ENCODE measurements at places on chromosomes 3 and 15.
A peak's percentile ranks its signal among the peaks of the same experiment; 100 is the strongest.

DNA sequence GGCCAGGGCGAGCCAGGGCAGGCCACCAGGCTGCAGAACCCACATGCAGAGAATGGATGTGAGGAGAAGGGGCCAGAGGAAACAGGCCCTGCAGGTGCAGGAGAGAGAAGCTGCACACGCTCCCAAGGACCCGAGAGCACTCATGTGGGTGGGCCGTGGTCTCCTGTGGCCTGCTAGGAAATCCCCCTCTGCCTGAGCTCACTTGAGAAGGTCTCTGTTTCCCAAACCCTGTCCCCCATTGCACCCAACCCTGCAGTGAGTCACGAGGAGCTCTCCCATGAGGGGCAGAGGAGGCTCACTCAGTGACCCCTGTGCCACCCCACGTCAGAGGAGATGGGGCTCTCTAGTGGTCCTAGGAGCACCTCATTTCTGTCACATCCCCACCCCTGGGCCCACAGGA lies 111.1 kb downstream of the KLF13 start:
- no peak for DNase-seq

GRCh38 chr15:74826364-74826819 lies at the start of gene CPLX3:
CPLX3 (plus strand) TSS chr15:74826627; CDS start chr15:74826704, 77 bp downstream.
- no peak for DNase-seq

DNA sequence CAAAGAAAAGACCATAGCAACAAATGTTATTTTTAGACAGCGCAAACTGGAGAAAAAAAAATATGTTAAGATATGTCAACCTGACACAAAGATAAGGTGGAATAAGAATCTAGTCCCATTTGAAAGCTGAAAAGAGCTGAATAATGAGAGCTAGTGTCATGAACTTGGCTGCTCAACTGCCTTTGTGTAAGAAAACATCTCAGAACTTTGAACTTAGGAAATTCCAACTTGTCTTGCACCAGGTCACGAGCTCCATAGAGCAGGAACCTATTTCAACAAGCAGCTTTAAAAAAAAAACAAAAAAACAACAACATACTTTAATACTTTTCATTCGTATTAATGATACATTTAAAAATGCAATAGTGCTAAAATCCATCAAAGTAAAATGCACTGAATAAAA lies 79.5 kb downstream of the ZNF280D start:
- DNase-seq, result no peak

GRCh38 chr15:59839906-59840305 lies 150.8 kb upstream of the BNIP2 start:
- DNase-seq, result no peak

GRCh38 chr3:50885070-50885850 lies 210.5 kb downstream of the DOCK3 start:
- no peak for DNase-seq

DNA sequence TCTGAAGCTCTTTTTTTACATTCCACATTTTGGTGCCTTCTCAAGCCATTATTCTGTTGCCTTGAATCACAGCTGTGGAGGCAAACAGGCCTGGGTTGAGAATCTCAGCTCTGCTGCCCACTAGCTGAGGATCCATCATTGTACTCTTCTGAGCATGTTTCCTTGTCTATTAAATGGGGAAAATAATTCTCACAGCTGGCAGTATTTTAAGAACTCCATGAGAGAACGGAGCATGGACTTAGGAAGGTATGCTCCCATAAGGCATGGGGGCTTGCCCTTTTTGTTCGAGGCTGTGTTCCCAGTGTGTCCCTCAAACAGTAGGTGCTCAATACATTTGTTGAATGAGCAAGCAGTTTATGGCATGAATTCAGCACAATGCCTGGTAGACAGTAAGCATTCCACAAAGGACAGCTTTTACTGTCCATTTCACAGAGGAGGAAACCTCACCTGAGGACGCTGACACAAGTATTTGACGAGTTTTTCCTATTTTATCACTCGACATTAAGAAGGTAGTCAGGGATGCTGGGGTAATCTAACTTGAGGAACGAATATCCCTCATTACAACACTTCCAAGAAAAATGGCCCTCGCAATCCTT lies 2.1 kb upstream of the PTPRG start:
- DNase-seq, result peak; percentile 47

DNA sequence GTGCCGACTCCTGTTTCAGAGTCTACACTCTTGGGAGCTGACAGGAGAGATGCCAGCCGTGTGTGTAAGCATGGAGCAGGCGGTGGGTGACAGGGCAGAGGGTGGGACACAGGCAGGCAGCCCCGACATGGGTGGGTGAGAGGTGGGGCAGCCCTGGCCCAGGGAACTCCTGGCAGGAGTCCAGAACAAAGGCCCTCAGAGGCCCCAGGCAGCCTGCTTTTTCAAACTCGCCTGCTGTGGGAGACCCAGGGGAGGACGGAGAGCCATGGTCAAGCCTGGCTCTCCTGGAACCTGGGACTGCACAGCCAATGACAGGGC lies 29.3 kb upstream of the SLC41A3 start:
- DNase-seq, result no peak

DNA sequence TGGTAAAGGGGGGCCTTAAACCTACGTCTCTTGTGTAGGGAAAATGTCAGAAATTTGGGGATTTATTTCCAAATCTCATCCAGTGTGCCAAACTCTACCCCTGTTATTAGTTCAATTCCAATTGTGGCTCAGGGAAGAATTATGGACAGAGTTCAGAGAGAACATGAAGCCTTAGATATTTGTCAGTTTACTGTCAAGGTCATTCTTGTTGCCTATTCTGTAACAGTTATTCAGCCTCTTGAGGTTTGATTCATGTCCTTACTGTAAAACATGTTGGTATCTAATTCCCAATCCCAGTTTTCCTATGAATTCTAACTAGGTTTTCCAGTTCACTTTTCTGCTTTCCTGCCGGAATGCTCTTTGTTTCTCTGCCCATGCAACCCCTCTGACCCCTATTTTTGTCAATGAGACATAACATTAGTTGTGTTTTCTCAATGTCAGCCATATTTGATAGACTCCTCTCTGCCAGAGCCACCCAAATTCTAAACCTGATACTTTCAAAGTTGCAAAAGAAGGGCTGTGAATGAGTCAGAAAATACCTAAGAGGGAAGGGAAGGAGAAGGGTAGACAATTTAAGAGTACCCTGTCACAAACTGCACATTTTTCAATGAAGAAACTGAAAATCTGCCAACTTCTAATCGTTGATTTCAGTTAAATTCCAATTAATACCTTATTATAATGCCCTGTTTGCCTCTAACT lies 52.4 kb downstream of the ATOSA start:
- DNase-seq, result no peak

GRCh38 chr3:184486614-184487013 lies 75.0 kb upstream of the EPHB3 start:
- DNase-seq, result peak; percentile 46

GRCh38 chr15:74185710-74186348 lies 12.3 kb downstream of the ISLR start:
- DNase-seq, result no peak

- no peak for DNase-seq
Measured at GRCh38 chr3:2873986-2874385, 236.2 kb downstream of the IL5RA start.

DNA sequence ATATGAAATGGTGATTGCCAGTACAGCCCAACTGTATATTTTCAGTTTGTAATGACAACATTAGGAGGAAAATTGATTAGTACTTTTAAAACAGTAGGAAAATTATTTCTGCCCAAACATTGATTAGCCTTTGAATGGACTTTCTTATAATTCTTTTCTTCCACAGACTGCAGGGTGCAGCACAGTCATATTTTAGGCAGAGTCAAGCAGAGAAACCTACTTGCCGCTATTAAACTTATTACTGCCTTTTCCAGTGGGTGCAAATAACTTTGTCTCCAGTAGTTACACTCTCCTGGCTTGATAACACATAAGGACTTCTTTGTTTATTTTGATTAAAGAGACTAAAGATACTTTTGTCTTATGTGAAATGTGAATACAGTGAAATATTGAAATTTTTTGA lies 85.4 kb downstream of the PPM1L start:
- no peak for DNase-seq

DNA sequence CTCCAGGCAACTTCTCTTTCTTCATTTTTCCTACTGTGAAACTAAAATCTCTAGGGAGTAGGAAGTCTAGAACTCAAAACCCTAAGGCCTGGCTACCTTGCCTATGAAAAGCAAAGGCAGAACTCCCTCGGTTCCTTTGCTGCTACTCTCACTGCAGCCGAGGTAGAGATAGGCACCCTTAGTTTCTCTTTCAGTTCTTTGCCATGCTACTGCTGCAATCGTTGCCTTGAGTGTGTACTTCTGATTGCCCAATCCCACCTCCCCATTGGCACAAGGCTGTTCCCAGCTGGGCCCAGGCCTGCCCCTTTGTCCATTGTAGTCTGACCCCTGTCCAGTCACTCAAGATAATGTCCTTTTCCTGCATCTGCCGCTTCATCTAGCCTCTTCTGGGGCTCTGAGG lies 92.3 kb upstream of the MRPS22 start:
- no peak for DNase-seq

DNA sequence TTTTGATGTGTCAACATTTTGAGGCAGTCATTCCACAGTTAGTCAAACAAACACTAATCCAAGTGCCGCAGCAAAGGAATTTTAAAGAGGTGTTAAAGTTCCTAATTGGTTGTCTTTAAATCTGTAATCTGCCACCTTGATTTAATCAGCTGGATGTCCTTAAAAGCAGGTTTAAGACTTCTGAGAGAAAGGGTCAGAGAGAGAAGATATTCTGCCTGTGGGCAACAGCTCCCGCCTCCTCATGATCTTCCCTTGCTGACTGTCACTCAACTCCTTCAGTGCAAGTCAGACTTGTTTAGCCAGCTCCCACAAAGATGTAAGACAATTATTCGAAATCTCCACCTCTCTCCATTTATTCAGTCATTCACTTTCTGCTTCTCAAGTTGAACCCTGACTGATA lies 92.6 kb upstream of the MYRIP start:
- DNase-seq, result no peak

DNA sequence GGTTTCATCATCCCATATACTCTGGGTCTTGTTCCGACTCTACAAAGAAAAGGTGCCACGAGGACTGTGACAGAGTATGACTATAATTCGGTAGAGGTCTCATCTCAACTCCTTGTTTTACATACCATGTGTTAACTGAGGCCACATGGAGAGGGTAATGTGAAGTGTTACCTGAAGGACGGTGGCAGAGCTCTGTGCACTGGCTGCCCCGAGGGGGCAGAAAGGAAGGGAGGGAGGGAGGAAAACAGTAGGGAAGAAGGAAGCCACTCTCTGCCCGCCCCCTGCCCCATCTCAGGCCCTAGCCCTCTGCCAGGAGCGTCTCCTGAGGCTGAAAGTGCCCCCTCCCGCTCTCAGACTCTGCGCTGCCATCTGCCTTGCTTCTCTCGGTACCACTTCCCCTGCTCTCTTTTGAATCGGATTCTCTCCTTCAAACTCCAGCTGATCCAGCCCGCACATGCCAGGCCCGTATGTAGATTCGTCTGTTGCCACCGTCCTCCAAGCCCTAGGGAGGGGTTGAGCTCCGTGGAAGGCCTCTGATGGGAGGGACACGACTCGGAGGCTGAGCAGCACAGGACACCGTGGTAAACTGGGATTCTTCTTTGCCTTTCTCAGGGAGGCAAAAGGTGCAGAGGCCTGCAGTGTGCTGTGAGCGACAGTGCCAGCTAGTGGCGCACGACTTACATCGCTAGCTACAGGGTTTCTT lies 70.5 kb upstream of the ATP10A start:
- peak; percentile 81 for DNase-seq

GRCh38 chr3:27907148-27907547 lies 185.0 kb upstream of the EOMES start:
- no peak for DNase-seq

DNA sequence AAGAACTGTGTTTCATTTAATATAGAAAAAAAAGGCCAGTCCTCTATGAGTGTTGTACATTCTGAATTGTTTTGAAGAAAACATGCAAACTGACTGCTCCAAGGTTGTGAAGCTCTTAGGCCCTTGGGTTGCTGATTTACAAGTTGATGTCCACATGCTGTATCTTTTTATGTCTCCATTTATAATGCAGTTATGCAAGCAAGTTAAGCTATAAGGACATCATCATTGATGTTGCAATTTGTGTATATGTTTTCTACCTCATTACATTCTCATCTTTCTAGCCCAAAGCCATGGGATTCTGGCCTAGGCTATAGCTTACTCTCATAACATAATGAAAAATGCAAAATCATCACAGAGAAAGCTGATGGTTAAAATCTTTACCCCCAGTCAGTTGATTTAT lies 245.7 kb upstream of the AGTR1 start:
- DNase-seq, result no peak

DNA sequence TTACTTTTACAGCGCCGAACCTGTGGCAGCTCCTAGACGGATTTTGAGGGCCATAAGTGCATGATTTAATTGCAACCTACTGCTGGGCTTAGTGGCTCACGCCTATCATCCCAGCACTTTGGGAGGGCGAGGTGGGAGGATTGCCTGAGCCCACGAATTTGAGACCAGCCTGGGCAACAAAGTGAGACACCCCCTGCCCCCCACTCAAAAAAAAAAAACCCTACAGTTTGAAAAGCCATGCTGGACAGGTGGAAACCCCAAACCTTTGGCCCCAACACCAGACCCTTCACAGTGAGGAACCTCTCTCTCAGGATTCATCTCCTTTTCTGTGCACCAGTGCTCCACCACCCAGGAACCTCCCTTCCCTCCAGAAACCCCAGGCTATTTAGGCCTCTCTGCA lies 1.1 kb upstream of the CDC25A start:
- no peak for DNase-seq

GRCh38 chr3:48567090-48567489 lies 3.5 kb upstream of the UCN2 start:
- DNase-seq, result no peak

DNA sequence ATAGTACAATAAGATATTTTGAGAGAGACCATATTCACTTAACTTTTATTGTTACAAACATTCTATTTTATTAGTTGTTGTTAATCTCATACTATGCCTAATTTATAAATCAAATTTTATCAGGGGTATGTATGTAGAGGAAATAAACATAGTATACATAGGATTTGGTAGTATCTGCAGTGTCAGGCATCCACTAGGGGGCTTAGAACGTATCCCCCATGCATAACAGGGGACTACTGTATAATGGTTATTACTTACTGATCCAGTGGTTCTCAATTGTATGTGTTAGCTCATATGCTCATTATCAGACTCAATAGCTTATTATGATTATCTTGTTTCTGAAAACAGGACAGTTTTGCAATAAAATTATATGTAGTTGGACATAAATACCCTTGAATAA lies 27.6 kb downstream of the CMC1 start:
- DNase-seq, result no peak

GRCh38 chr3:142724682-142725356 lies 985 bp downstream of the TRPC1 start:
- peak; percentile 16 for DNase-seq

- no peak for DNase-seq
Measured at GRCh38 chr3:108004647-108005046, 86.2 kb downstream of the CD47 start.
